Suprapubic skin (tissue), 4 donors: ENCODE measurements at places on chromosomes 11 and 22. TPM values are rescaled to one million over a fixed set of nuclear protein-coding genes. Genes with fewer than 3 reads are reported as not detected.

- DNase-seq = no peak
- H3K27me3 ChIP-seq = no peaks in the 10 kb centered on the region
- peaks cover 33% of the 10 kb centered on the region for H3K4me1 ChIP-seq
- peak overlapping the region; percentile 84 for H3K27ac ChIP-seq
- no peak overlapping the region for H3K4me3 ChIP-seq
These were observed 18.8 kb upstream of the PICK1 start for GRCh38 chr22:38038426-38038825.

- H3K36me3 ChIP-seq = peaks cover 12% of the 10 kb centered on the region
- H3K27me3 ChIP-seq = no peaks in the 10 kb centered on the region
- H3K27ac ChIP-seq = peak overlapping the region; percentile 89
- no peak for DNase-seq
These were observed 59.1 kb downstream of the ST3GAL4 start for GRCh38 chr11:126414615-126415014.

DNA sequence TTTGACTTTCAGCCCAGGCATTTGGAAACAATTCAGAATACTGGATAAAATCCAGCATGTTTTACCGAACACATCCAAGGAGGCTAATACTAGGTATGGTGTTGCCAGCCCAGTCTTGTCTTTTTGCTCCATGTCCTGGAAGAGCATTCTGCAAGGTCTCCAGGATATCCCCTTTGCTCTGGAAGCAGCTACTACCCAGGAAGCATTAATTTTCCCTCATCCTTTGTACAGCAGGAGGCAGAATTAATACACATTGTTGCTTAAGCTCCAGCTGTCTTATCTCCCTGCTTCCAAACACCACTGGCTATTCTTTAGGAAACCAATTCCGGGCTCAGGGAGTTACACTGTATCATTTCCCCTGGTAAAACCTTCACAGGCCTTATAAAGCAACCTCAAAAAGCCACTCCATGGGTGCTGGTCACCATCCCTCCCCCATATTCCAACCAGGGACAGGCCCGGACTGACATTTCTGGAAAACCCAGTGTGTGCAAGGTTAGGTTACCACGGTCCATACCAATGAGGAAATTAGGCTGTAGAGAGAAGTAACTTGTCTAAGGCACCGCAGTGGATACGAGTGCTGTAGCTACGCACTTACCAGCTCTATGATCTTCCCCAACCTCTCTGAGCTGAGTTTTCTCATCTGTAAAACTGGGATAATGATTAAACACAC is 1.5 kb upstream of the UBASH3B start:
- no peaks in the 10 kb centered on the region for H3K36me3 ChIP-seq
- H3K4me1 ChIP-seq = peaks cover 28% of the 10 kb centered on the region
- peaks cover 26% of the 10 kb centered on the region for H3K27me3 ChIP-seq
- DNase-seq = no peak
- H3K4me3 ChIP-seq = no peak overlapping the region

The TOB2 gene
- total RNA-seq = 57.5 TPM

DNA sequence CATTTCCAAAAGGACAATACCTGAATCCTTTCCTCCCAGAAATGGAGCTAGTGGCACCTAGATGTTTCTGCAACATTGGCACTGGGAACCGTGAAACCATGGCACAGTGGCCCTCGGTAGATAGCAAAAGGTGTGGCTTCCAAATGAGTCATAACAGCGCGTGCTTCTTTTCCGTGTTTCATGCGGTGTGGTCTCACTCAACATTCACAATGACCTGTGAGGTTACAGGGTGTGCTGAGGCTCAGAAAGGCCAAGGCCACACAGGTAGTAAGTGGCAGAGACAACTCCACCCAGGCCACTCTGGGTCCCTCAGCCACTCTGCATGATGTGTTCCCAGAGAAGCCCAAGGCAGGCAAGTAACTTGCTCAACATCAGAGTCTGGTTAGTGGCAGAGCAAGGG is 67.4 kb downstream of the TP53I11 start:
- H3K36me3 ChIP-seq = no peaks in the 10 kb centered on the region
- H3K27me3 ChIP-seq = no peaks in the 10 kb centered on the region
- no peak overlapping the region for H3K27ac ChIP-seq
- H3K4me1 ChIP-seq = peaks cover 12% of the 10 kb centered on the region
- H3K4me3 ChIP-seq = no peak overlapping the region
- no peak for DNase-seq

The ISX gene
- not detected for total RNA-seq

GRCh38 chr11:101401245-101401644 is 182.6 kb downstream of the TRPC6 start:
- H3K36me3 ChIP-seq = no peaks in the 10 kb centered on the region
- H3K27ac ChIP-seq = no peak overlapping the region
- no peaks in the 10 kb centered on the region for H3K4me1 ChIP-seq
- no peak overlapping the region for H3K4me3 ChIP-seq
- no peaks in the 10 kb centered on the region for H3K27me3 ChIP-seq

- peak within 1 kb of the TSS; percentile 92 for H3K27ac ChIP-seq
- DNase-seq = no peak
- H3K4me1 ChIP-seq = peaks cover 71% of the 10 kb centered on the region
- H3K4me3 ChIP-seq = peak within 1 kb of the TSS; percentile 68
- H3K27me3 ChIP-seq = no peaks in the 10 kb centered on the region
These were observed at the start of gene TNRC6B for GRCh38 chr22:40177738-40178416. Gene TNRC6B, plus strand, starts transcription at chr22:40177925. Its CDS starts 211 bp downstream, at chr22:40178136.

GRCh38 chr11:6427516-6427915 is 8.6 kb upstream of the APBB1 start:
- no peak overlapping the region for H3K27ac ChIP-seq
- no peak for DNase-seq
- H3K27me3 ChIP-seq = no peaks in the 10 kb centered on the region
- no peaks in the 10 kb centered on the region for H3K4me1 ChIP-seq
- H3K36me3 ChIP-seq = no peaks in the 10 kb centered on the region

DNA sequence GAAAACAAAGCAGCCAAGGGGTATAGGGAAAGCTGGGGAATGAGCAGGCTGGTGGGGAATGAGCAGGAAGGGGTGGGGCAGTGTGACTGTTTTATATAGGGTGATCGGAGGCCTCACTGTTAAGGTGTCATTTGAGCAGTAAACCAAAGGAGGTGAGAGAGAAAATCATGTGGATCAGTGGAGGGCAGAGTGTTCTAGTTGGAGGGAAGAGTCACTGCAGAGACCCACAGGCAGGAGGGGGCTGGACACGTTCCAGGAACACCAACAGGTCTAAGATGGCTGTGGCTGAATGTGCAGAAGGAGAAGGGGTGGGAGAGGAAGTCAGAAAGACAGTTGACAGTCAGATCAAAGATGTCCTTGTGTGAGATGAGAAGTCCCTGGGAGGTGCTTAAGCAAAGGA is 103.8 kb downstream of the ENTHD1 start:
- H3K27me3 ChIP-seq = peaks cover 5% of the 10 kb centered on the region
- no peak overlapping the region for H3K27ac ChIP-seq
- no peaks in the 10 kb centered on the region for H3K36me3 ChIP-seq
- no peak for DNase-seq
- H3K4me1 ChIP-seq = no peaks in the 10 kb centered on the region

The CRYBB1 gene
- total RNA-seq = not detected

GRCh38 chr11:12092714-12093113 is 17.7 kb upstream of the MICAL2 start:
- no peak for DNase-seq
- no peak overlapping the region for H3K4me3 ChIP-seq
- H3K27ac ChIP-seq = no peak overlapping the region
- peaks cover 40% of the 10 kb centered on the region for H3K4me1 ChIP-seq

The B4GALNT4 gene
- total RNA-seq = 3.0 TPM

GRCh38 chr11:130616573-130616972 is 168.1 kb downstream of the ADAMTS15 start:
- no peak for DNase-seq
- H3K36me3 ChIP-seq = no peaks in the 10 kb centered on the region
- peaks cover 4% of the 10 kb centered on the region for H3K4me1 ChIP-seq
- no peak overlapping the region for H3K4me3 ChIP-seq

DNA sequence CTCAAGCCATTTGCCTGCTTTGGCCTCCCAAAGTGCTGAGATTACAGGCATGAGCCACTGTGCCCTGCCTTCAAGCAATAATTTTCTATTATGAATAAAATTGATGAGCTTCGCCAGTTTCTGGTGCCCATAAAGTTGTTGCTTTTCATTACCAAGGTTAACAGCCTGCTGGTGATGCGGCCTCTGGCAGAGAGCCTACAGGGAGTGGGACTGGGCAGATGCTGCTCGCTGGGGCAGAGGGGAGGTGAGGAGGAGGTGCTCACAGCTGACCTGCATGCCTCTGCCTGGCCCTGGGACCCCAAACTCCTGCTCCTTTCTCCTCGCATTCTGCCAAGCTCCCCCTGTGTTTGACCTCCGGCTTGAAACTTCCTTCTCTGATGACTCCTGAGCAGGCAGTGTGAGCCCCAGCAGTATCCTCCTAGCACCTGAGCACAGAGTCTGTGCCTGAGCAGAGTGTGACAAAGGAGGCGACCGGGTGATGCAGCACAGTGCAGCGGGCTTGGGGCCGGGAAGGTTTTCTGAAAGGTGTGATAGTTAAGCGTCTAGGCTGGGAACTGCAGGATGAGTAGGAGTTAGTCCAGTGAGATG is 56.1 kb upstream of the B3GAT1 start:
- no peaks in the 10 kb centered on the region for H3K36me3 ChIP-seq
- H3K4me1 ChIP-seq = peaks cover 4% of the 10 kb centered on the region
- peaks cover 54% of the 10 kb centered on the region for H3K27me3 ChIP-seq
- H3K27ac ChIP-seq = no peak overlapping the region
- no peak overlapping the region for H3K4me3 ChIP-seq

DNA sequence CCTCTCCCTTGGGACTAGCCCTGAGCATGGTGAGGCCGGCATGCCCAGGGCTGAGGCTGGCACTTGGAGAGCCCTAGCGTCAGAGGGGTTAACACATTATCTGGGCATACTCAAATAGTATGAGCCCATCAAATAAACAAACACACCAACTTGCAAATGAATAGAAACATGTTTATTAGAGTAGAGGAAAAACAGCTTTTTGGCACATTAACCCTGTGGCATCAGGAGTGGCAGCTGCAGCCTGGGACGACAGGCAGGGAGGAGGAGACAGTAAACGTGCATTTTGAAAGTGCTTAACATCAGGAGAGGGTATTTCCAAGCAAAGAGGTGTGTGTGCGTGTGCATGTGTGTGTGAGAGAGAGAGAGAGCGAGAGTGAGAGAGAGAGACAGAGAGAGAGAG is 684.9 kb downstream of the NTM start:
- no peak overlapping the region for H3K27ac ChIP-seq
- H3K4me1 ChIP-seq = no peaks in the 10 kb centered on the region
- DNase-seq = no peak
- H3K27me3 ChIP-seq = no peaks in the 10 kb centered on the region
- no peaks in the 10 kb centered on the region for H3K36me3 ChIP-seq
- H3K4me3 ChIP-seq = no peak overlapping the region

The ESAM gene
- total RNA-seq = 13.8 TPM

DNA sequence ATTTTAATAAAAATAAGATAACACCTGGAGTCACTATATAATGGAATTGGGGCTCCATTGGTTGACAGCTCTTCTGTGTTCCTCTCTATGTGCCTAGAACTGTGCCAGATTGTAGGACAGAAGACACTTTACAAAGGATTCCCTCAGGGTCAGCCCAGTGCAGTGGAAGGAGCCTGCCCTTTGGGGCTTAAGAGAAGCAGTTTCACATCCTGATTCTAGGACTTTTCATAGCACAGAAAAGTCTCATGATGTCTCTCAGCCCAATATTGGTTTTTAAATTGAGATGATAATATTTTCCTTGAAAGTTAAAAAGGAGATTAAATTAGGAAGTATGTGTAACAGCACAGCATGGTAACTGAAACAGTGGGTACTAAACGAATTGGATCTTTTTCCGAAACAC is 7.1 kb downstream of the PLAAT4 start:
- no peaks in the 10 kb centered on the region for H3K36me3 ChIP-seq
- peaks cover 3% of the 10 kb centered on the region for H3K4me1 ChIP-seq
- H3K4me3 ChIP-seq = no peak overlapping the region
- no peak overlapping the region for H3K27ac ChIP-seq

DNA sequence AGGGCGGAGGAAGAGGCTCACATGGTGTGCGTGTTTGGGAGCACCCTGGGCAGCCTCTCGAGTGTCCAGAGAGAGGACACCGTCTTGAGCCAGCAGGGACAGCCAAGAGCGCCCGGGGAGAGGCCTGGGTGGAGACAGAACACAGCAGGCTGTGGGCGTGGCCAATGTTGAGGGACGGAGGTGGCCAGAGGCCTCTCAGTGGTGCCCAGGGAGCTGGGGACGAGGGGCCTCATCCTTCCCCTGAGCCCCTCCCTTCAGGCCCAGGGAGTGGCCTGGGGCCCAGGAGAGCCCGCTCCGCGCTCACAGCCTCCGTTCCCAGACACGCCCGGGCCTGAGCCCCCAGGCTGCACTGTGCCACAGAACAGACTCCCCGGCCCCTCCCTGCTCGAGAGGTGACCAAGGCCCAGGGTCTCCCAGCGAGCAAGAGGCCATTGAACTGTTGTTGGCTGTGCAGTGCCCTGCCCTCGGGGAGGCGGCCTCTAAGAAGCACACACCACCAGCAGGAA is 48.4 kb downstream of the CDKN1C start:
- H3K4me3 ChIP-seq = no peak overlapping the region
- no peaks in the 10 kb centered on the region for H3K27me3 ChIP-seq
- H3K4me1 ChIP-seq = peaks cover 8% of the 10 kb centered on the region
- no peaks in the 10 kb centered on the region for H3K36me3 ChIP-seq

The TRMT2A gene
- total RNA-seq = 52.0 TPM

The INSC gene
- total RNA-seq = 0.34 TPM

The MYOD1 gene
- total RNA-seq = not detected
